ENCODE measurements at places on chromosomes 16 and 17.

DNA sequence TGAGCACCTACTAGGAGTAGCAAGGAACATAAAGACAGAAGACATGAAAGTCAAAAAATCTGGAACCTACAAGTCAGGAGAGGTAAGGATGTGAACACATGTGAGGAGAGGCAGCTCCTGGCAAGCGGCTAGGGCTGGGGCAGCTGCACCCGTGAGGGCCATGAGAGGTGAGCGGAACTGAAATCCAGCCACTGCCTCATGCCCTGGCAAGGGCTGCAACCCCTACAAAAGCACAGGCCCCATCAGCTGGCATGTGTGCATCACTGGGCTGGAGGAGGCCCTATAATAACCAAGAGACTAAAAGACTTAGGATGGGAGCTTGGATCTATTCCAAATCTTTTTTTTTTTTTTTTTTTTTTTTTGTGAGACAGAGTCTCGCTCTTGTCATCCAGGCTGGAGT is 40.3 kb upstream of the ERN1 start:
- DNase-seq: no peak

DNA sequence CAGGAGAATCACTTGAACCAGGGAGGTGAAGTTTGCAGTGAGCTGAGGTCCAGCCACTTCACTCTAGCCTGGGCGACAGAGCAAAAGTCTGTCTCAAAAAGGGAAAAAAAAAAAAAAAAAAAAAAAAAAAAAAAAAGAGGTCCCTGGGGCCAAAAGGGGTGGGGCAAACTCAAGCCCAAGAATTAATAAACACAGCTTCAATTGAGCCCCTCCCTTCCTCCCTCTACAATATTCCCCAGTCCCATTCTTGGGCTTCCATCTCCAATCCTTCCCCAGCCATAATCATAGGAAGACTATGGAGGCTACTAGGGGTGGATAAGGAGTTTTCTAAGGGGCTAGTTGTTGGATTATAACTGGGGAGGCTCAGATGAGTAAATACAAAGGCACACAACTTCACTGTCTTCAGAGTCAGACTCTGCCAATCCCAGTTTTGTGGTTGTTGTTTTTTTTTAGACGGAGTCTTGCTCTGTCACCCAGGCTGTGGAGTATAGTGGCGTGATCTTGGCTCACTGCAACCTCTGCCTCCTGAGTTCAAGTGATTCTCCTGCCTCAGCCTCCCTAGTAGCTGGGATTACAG is 9.5 kb downstream of the CAVIN1 start:
- peak; percentile 56 for DNase-seq

- DNase-seq: no peak
These were observed 81.2 kb downstream of the ZNF778 start for GRCh38 chr16:89298623-89299225.

GRCh38 chr17:28982131-28982793 is 23.6 kb downstream of the SEZ6 start:
- peak; percentile 75 for DNase-seq

DNA sequence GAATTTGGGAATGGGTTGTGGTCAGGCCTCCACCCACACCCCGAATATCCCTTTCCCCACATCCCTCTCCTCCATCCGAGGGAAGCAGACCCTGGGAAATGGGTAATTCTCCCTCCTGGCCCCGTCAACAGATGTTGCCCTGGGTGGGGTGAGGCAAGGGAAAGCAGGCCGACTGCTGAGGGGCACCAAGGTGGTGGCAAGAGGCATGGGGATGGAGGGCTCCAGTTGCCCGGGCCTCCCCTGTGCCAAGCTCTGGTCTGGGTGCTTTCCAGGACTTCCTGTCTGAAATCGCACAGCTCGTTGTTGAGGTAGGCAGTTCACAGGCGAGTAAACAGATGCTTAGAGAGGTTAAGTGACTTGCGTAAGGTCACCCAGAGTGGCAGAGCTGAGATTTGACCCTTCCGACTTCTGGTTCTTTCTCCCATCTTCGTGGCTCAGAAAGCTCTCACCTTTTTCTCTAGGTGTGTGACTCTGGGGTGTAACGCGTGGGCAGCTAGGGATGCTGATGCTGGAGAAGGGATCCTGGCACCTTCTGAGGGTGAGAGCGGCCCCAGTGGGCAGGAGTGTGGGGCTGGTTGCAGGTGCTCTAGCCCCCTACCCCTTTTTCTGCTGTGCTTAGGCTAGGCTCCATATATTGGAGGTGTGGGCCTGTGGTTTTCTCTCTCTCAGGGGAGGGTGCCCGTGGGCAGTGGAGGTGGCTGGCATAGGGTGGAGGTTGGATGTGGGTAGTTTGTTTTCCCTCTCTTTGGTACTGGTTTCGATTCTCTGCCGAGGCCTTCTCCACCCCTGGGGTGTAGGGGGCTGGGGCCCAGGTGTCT is 17.2 kb downstream of the RARA start:
- DNase-seq: no peak

GRCh38 chr16:75942936-75943335 is 216.6 kb upstream of the CPHXL start:
- DNase-seq: no peak
